ENCODE measurements at places on chromosomes 1 and 21. TPM values are rescaled to one million over a fixed set of nuclear protein-coding genes. Genes with fewer than 3 reads are reported as not detected.

- DNase-seq: no peak
Measured at GRCh38 chr1:57012315-57012714, 46.5 kb upstream of the C8B start.

DNA sequence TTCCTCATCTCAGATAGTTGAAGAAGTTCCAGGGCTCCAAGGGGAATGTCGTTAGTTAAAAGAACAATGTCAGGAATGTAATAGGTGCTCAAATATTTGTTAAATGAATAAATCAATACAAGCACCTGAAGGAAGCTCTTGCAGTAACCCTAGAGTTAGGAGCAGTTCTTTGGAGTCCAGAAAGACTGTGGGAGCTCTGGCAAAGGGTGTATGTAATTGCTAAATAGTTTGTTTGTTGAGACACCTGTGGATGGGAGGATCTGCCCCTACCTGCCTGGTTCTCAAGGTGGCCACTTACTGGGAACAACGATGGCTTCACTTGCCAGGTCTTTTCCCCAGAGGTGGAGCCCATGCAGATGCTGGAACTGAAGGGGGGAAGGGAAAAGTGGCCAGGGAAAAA lies 27.5 kb upstream of the JUN start:
- no peak for DNase-seq

The SLC6A9 gene
- not detected for total RNA-seq

The SELE gene
- total RNA-seq: not detected

GRCh38 chr1:16677552-16678431 lies 11.0 kb upstream of the RNU1-3 start:
- no peak for DNase-seq

DNA sequence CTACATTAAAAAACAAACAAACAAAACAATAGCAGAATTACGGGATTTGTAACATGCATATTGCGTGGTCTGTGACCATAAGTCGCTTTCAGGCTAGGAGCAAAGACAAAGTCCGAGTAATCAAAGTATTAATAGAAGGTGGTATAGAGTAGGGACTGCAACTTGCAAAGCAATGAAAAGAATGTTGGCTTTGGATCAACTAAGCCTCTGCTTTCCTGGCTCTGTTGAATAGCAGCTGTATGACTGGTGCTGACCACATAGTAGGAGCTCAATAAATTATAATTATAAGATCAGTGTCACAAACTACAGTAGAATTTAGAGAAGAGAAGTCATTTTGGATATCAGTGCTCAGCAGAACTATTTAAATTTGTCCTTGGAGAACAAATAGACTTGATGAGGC lies 586.4 kb downstream of the DPYD start:
- DNase-seq: no peak
